ENCODE measurements at places on chromosomes 2 and 18.

- DNase-seq, result no peak
These were observed 56.2 kb downstream of the TMEM200C start for GRCh38 chr18:5839102-5839501.

DNA sequence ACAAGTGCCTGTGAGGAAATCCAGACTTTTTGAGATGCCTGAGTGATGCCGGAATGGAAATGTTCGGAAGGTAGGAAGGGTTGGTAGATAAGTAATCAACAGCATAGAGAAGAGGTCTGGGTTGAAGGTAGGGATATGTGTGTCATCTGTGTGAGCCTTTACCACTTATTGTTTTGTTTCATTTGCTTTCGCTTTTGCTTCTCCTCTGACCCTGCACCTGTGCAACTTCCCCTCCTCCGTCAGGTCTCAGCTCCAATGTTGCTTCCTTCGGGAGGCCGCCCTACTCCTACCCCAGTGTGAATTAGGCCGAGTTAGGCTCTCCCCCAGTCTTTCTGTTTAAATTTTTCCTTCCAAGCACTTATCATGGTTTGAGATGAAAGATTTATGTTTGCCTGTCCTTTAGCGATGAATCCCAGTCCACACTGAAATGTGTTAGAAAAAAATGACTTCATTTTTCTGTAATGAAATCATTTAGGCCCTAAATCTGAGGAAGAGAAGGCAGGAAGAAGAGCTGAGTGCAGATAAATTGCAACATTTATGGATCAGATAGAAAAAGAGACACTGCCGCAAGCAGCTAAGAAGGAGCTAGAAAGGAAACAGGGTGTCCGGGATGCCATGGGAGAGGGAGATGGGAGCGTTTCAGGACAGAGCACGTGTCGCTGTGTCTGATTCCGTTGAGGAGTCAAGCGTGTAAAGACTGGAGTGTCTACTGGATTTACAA, 139.6 kb upstream of the PELI1 start:
- no peak for DNase-seq

- no peak for DNase-seq
These were observed 42.2 kb upstream of the CCDC68 start for GRCh38 chr18:55001394-55002024.

DNA sequence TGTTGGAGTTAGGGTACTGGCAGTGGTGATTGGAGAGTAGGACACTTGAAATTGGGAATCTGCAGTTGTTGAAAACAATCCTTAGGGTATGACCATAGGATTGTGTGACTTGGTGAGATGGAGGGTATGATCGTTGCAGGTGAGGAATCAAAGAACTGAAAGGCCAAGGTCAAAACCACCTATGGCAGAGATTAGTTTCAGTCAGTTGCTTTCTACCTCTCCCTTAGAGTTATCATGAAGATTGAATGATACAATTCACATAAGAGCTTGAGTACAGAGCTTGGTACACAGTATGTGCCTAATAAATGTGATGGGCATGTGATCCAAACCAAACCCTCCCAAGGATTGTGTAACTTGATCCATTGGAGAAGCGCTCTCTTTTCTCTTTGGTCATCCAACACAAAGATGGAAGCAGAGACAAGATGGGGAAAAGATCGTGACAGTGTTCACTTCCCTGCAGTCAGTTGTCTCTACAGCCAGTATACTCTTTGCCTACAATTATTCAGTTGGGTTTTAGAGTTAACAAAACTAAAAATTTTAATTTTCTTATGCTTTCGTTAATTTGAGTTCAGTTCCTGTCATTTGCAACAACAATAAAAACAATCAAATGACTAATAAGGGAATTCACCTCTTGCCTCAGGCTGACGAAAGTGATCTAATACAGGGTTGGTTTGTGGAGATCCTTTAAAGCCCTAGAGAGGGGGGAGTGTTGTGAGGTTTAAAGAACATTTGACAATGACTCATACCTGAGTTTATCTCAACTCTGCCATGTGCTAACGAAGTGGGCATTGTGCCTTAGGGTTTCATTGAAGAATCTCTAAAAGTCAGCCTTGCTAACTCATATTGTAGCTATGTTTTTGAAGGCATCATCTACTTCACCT, 14.8 kb upstream of the SMAD2 start:
- DNase-seq, result no peak

GRCh38 chr2:46559261-46559660, 79.9 kb downstream of the TMEM247 start:
- DNase-seq, result no peak

- no peak for DNase-seq
These were observed 80.1 kb upstream of the CTDP1 start for GRCh38 chr18:79599441-79599931.

DNA sequence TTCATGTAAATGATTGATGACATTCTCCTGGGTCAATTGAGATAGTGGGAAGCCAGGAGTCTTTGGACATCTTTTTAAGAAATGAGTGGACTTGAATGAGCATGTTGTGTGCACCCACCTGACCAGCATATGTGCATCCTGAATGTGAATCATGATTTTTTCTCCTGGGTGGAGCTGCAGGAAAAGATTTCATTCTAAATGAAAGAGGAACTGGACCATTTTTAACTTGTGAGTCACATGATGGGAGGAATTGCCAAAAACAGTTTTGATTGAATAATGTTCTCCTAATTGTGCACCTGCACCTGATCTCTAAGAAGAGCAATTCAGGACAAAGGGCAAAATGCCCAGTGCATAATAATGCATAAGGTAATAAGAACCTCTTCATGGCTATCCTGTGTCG, 32.3 kb downstream of the COPS8 start:
- no peak for DNase-seq

- DNase-seq, result no peak
These were observed 167.7 kb downstream of the VAPA start for GRCh38 chr18:10081492-10081891.

- no peak for DNase-seq
These were observed 65.6 kb downstream of the SH3BP4 start for GRCh38 chr2:235017441-235017840.

- no peak for DNase-seq
These were observed 69.7 kb upstream of the POU3F3 start for GRCh38 chr2:104784264-104784663.

GRCh38 chr2:100524331-100524730, 38.5 kb upstream of the PDCL3 start:
- DNase-seq, result no peak

GRCh38 chr18:21656402-21656801, 44.3 kb downstream of the SNRPD1 start:
- no peak for DNase-seq

DNA sequence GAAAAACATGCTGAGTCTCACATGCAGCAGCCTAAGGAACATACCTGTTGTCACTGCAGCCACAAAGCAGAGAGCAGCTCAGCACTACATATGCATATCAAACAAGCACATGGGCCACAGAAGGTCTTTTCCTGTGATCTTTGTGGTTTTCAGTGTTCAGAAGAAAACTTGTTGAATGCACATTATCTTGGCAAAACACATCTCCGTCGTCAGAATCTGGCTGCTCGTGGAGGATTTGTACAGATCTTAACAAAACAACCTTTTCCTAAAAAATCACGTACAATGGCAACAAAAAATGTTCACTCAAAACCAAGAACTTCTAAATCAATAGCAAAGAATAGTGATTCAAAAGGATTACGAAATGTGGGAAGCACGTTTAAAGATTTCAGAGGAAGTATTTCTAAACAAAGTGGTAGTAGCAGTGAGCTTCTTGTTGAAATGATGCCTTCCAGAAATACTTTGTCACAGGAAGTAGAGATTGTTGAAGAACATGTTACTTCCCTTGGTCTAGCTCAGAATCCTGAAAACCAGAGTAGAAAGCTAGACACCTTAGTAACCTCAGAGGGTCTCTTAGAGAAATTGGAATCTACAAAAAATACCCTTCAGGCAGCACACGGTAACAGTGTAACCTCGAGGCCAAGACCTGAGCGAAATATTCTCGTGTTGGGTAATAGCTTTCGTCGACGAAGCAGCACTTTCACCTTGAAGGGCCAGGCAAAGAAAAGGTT, 34.1 kb downstream of the ZNF407 start:
- no peak for DNase-seq

DNA sequence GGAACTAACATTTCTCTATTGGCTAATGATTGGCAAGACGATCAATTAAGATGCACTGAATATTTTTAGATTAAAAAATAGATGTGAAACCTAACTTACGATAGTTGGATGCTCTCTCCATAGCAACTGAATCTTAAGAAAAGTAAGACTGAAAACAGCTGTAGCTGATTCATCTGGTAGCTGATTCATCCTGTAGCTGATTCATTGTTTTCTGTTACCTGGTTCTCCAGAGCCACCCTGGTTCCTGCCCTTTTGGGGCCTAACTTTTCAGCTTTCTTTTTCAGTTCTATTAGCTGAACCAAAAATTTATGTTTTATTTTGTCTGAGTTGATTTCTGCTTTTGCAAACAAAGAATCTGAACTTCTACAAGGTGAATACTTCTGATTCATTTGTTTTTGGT, 22.7 kb upstream of the SPR start:
- DNase-seq, result no peak

DNA sequence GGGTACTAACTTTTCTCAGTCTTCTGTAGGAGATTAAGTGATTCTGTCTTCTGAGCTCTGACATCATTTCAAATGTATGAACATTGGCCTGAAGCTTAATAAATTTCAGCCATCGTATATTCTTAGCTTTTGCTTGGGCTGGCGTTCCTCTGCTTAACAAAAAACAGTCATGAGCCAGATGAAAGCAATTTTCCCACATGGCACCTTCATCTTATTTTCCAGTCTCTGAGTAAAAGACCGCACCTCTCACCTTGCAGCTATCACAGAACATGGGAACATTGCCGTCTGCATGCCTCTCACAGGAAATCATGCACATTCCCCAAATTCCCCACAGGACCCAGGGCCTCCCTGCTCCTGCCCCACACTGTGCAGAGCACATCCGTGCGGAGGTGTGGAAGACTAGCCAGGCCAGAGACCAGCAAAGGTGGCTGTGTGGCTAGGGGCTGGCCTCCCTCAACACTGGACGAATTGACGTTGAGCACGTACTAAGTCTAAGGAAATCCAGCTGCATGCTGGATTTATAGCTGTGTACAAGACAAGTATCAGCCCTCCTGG, 531.8 kb upstream of the ID2 start:
- DNase-seq, result no peak

- DNase-seq, result no peak
These were observed 220.2 kb upstream of the BOD1L2 start for GRCh38 chr18:56926734-56927133.

- DNase-seq, result no peak
These were observed 13.7 kb upstream of the PER2 start for GRCh38 chr2:238302087-238302486.

DNA sequence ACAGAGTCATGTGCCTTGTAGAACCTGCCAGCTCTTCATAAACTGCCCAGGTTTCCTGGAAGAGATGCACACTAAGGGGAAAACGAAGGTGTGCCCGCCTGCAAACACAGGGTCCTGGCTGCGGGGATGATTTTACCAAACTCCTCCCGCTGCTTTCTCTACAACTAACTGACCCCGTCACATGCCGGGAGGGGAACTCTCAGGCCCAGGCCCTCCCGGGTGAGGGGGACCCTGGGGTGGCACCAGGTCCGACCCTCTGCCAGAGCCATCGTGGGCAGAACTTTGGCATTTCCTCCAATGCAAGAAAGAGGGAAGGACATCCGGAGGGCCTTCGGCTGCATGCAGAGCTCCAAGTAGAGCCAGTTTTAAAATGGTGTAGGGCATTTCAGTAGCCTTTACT, 28.6 kb downstream of the CAPN13 start:
- no peak for DNase-seq

DNA sequence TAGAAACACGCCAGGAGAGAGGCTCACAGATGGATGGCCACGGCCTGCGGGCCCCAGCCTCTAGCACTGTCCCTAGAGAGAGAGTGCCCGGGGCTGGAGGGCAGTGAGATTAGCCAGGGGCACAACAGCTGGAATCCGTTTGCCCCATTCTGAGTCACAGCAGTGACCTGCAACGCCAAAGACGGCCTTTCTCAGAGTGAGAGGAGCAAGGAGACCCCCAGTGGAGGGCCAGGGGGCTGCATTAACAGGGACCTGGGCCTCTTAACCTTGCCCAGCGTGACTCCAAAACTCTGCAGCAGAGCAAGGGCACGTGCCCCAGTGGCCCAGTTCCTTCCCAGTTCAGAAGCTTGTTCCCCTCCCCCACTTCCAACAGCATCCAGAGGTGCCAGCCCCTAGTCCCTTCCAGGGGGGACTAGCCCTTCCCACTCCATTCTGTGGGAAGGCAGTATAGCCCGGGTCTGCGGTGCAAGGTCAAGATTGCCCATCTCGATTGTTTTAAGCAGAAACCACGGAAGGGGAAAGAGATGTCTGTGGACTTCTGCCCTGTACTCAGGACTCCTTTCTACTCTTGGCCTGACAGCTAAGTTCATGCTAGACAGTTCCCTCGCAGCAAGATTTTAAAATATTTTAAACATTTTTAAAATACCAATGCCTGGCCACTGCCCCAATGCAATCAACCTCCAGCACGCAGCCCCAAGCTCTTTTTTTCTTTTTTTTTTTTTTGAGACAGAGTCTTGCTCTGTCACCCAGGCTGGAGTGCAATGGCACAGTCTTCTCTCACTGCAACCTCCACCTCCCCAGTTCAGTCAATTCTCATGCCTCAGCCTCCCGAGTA, 50.9 kb upstream of the BIN1 start:
- DNase-seq, result no peak

GRCh38 chr2:1910592-1911246, 166.4 kb upstream of the PXDN start:
- no peak for DNase-seq

DNA sequence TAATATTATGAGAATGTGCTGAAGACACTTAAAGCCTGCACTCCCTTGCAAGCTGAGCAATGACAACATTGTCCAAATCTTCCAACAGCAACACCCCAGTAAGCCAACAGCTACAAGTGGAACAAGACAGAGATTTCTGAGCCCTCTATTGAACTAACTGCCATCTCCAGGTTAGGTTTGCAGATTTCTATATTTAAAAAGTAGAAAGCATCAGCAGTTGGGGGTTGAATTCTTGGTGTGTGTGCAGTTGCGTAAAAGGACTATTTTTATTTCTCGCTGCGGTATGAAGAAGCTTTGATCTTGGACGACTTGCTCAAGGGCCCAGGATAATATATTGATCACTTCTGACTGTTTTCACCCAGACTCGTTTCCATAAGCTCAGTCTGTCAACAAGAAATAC, 106.2 kb upstream of the ZFP36L2 start:
- no peak for DNase-seq

- no peak for DNase-seq
These were observed 217.7 kb upstream of the TMEFF2 start for GRCh38 chr2:192412394-192412793.

DNA sequence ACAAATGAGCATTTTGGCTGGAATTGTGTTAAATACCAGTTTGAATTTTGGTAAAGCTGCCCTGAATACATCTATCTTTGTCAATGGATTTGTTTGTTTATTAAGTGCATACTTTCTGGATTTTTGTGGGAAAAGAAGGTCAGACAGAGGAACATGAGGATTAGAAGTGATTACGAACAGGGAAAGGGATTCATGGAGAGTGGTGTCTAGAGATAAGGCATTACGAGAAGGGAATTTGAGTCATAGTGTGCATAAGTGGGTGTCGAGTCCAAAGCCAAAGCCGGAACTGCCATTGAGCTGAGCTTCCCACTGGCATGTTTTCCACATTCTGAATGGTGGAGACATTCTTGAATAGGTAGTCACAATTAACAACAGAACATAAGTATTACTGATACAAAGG, 68.9 kb upstream of the EFEMP1 start:
- no peak for DNase-seq
